ENCODE measurements at places on chromosomes 13 and 19. TPM values are rescaled to one million over a fixed set of nuclear protein-coding genes. Genes with fewer than 3 reads are reported as not detected.

EHD2 gene
- polyA plus RNA-seq: 43.8 TPM

CRX gene
- not detected for polyA plus RNA-seq

LYL1 gene
- polyA plus RNA-seq: not detected

KLK8 gene
- polyA plus RNA-seq: 127 TPM

NBEA gene
- polyA plus RNA-seq: 0.16 TPM

SLC17A7 gene
- polyA plus RNA-seq: 0.07 TPM

ZSCAN4 gene
- 0.12 TPM for polyA plus RNA-seq

CGB7 gene
- polyA plus RNA-seq: 4.2 TPM

FGF21 gene
- not detected for polyA plus RNA-seq

DNA sequence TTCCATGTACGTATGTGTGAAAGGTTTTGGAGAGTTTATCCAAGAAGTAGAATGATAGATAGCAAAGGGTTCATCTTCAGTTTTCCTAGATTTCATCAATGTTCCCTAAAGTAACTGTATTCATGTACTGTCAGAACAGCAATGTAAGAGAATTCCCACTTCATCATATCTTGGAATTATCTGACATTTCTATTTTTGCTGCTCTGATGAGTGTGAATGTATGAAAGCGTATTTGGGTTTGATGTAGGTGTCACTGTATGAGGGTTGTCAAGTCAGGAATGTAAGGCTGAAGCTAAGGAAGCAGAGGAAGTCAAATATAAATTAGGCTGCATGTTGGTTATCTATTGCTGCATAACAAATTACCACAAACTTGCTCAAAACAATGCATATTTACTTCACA, 7.2 kb upstream of the KATNAL1 start:
- no peak for DNase-seq

- peak; percentile 57 for DNase-seq
Observed at GRCh38 chr13:21478881-21479808, 20.0 kb upstream of the ZDHHC20 start.

GRCh38 chr13:57314897-57315520, 148.0 kb downstream of the PRR20E start:
- DNase-seq: no peak

DNA sequence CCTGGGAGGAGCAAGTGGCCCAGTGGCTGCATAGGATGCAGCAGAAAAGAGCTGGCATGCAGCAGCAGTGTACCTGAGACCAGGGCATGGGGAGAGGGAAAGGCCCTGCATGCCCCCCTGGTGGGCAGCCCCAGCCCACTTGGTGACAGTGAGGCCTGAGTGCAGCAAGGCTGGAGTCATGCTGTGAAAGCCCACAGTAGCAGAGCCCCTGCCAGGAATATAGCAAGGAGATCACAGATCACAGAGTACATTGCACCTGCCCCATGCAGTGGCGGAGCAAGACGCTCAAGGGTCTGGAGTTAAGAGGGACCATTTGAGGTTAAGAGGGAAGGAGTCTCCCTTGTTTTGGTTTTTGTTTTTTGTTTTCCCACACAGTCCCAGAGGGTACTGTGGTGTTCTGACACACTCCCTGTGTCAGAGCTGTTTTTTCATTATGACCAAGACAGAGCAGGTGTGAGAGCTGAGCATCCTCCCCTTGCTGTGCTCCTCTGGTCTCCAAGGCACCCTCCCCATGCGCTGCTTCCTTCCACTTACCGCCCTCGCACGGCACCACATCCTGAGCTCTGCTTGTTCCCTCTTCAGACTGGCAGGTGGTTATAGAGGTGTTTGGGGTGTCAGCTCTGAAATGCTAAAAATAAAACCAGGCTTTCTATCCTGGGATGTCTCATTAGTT, 85.0 kb upstream of the UBL3 start:
- DNase-seq: no peak

DNA sequence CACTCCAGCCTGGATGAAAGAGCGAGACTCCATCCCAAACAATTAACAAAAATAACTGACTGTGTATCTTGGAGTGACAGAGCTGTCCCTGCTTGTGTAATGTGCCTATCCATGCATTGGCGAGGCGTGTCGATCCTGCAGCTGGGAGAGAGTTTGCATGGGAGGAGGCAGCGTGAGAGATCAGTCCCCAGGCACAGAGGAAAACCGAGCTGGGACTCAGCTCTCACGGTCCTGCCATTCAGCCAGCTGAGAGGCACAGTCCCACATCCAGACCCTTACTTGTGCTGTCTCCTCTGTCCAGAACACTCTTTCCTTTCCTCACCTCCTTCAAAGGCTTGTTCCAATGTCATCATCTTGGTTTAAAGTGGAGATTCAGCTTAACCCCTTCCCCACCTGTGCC, 11.9 kb upstream of the SULT2B1 start:
- no peak for DNase-seq

- no peak for DNase-seq
Observed at GRCh38 chr19:17415121-17415520, 4.7 kb upstream of the MVB12A start.

GRCh38 chr19:43265664-43266025, 3.7 kb downstream of the PSG9 start:
- no peak for DNase-seq

DNA sequence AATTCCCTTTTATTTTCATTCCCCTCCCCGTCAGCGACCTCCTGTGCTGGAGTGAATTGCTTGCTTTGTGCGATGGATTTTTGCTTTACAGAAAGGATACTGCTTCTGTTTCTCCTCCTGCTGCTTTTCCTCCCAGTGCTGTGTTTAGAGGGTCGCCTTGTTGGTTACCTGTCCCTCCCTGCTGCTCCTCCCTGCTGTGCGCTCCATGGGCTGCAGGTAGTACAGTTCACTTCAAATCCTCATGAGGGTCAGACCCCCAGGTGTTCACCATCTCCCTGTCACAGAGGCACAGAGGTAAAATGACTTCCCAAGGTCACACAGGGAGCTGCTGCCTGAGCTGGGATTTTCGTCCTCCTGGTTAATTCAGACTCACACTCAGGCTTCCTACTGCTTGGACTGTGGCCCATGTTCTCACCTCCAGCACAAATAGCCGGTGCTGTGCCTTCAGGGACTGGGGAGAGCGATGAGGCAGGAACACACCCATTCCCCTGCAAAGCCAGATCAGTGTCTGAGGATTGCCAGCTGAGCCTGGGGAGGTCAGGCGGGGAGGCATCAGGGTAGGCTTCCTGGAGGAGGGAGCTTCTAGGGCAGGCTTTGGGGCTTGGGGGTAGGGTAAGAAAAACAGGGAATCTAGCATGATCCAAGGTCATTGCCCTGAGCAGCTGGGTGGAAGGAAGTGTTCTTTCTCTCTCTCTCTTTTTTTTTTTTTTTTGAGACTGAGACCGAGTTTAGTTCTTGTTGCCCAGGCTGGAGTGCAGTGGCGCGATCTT, 14.4 kb downstream of the BICRA start:
- no peak for DNase-seq

GRCh38 chr19:993831-994393, 6.3 kb upstream of the GRIN3B start:
- no peak for DNase-seq

- peak; percentile 6 for DNase-seq
Observed at GRCh38 chr13:35260316-35260715, 216.2 kb downstream of the MAB21L1 start.

- no peak for DNase-seq
Observed at GRCh38 chr13:91308299-91308698, 39.2 kb upstream of the MIR17HG start.

GRCh38 chr19:49165865-49166301, 8.3 kb downstream of the TRPM4 start:
- DNase-seq: no peak

DNA sequence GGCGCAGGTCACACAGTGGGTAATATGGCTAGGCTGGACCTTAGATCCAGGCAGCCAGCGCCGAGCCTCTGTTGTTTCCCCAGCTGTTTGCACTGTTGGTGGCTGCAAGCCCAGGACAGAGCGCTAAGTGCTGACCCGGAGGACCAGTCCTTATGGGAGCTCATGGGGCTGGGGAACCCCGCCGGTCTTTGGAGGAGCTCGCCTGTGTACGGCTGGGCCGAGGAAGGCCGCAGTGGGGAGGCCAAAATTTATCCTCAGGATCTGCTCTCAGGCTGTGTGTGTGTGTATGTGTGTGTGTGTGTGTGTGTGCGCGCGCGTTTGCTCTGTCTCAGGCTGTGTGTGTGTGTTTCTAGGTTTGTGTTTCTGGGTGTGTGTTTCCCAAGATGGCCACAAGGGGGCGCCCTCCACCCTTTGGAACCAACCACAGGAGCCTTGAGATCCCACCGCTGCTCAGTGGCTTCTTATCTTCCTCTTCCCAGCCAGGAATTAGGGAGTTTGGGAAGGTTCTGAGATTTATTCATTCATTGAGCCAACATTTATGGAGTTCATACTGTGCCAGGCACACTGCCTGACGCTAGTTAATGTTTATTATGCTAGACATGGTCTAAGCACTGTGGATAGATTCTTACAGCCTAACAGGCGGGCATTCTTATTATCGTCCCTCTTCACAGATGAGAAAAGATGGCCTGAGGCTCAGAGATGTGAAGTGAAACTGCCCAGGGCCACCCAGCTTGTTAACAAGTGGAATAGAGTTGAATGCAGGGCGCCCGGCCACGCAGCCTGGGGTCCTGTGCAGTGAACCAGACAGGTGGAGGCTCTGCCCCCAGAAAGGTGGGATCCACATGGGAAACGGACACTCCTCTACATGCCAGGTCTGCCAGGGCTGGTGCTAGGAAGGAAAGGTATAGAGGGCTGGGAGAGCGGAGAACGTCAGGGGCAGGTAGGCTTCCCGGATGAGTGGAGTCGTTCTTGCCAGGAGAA, 13.0 kb downstream of the PGLYRP1 start:
- peak; percentile 55 for DNase-seq

GRCh38 chr13:24287748-24288287, 21.6 kb upstream of the C1QTNF9 start:
- no peak for DNase-seq

DNA sequence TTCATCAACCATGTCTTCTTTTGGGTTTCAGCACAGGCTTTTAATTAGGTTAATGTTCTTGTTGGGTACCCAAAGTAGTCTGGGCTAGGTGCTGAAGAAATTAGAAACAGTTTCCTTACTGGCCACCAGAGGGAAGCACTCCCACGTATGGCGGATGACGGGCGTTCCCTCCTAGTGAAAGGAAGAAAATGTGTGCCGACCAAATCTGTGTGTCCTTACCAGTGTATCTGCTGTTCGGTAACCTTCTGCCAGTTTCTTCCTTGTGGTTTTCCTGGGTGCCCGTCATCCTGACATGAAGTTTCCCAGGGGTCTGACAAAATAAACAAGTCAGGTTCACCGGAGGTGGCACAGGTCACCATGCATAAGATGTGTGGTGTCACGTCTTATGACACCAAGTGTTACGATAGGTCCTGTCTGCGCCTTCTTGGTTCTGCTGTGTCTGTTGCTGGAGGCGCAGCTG, 6.0 kb upstream of the WDR88 start:
- DNase-seq: peak; percentile 33

DNA sequence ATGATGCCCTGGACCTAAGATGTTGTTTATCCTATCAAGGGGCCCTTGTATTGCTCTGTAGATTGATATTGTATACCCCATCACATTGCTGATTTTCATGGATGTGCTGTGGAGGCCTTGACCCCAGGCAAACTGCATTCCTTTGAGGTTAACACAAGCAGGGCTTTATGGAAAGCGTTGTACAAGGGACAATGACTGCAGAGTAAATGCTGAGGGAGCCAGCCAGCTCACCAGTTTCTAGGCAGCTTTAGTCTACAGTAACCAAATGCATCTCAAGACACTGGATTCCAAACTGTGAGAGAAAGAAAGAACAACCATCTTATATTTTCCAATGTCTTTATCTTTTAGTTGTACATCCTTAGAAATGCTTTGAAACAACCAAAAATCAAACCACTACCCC, 34.1 kb upstream of the EDNRB start:
- DNase-seq: no peak

DNA sequence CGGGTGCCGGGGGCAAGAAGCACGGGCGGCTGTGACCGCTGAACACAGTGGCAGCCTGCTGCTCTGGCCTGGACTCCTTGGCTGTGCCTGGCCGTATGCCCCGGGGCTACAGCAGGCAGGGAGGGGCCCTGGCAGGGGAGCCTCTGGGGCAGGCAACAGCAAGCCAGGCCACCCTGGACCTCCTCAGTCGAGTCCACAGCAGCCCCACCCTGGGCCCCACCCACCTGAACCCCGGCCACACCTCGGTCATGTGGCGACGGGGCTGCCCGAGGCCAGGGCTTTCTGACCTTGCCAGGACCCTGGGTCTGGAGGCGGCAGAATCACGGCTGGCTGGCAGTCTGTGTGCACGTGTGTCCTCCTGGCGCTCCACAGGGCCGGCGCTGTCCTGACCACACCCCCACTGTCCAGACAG, 8.7 kb downstream of the CILP2 start:
- no peak for DNase-seq
